ENCODE measurements at places on chromosomes 4 and X.

DNA sequence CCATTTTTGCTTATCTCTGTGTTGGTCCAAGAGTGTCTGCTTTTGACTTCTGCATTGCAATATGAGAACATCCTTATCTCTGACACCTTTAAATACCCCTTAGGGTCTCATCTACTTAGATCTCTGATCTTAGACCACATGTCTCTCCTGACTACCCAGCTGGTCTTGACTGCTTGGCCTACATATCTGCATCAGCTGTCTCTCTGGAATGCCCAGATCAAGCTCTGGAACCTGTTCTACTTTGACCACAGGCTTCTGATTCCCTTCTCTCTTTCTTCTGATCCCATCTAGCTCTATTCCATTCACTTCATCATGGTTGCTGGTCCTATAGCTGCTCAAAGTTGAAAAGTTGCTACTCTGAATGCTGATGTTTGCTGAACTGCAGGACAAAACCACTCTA lies 301.2 kb downstream of the MAPK10 start:
- DNase-seq = no peak

DNA sequence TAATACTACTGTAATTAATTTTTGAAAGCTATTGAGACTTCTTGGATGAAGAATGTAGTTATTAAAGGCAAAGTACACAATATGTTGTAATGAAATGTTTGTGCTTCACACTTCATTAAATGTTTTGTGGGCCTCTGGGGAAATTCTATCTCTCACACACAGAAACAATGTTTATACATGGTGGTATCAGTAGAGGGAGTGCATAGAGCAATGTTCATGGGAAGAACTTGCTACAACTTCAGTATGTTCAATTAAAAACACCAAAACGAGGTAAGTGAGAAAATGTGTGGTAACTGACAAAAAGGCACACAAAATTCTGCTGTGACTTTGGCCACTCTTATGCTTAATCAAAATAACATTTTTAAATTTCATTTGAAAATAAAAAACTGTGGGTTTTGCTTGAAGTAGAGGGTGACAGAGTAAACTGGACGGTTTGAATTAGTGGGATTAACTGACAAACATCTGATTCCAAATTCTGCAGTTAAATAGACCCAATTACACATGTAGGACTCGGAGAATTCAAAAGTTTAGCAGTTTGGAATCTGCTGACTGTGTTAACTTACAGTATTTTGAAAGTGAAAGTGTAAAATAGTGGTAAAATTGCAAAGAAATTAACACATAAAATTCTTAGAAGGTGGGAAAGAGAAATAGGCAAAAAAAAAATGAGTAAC lies 111.4 kb upstream of the TTC29 start:
- DNase-seq = peak; percentile 6

DNA sequence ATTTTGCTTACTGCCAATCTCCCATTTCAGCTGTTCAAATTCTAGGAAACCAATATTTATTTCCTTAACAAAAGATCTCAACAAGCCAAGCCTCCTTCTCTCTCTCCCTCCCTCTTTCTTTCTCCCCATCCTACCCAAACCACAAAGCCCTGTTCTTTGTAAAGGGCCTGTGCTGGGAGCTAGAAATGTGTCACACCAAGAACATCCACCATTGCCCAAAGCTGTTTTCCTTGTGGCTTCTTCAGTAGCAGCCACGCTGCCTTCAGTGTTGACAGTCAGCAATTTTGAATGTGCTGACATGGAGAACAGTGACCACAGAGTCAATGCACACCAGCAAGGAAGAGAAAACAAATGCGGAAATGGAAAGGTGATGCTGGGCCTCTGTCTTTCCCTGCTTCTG lies 203.0 kb downstream of the MAML3 start:
- peak; percentile 32 for DNase-seq

DNA sequence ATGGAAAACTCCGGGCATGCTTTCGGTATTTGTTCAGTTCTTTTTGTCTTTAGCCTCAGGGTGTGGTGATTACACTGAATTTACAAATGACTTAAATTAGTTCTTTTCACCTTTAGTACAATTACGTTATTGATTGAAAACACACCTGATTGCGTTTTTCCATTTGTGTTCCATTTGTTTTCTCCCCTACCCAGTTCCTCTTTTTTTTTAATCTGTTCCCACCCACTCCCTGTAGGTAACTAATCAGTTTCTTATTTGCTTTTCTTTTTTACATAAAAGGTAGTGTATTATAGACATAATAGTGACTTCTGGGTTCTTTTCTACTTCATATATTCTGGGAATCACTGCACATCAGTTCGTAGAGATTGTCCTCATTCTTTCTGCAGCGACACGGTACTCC lies 53.4 kb downstream of the TNIP2 start:
- no peak for DNase-seq

DNA sequence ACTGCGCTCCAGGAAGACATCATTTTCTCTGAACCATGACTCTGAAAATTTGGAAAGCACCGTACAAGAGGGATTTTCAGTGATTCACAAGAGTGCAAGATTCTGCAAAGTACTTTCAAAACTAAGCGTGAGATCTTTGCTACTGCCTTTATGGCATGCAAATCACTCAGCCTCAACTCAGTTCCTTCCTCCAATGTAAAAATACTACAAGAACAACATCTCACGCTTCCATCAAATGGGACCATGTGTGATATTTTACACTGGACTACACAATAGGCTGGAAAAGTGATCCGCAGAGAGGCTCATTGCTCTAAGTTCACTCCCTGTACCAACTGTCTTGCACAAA lies 674 bp upstream of the IL15 start:
- DNase-seq = peak; percentile 41

DNA sequence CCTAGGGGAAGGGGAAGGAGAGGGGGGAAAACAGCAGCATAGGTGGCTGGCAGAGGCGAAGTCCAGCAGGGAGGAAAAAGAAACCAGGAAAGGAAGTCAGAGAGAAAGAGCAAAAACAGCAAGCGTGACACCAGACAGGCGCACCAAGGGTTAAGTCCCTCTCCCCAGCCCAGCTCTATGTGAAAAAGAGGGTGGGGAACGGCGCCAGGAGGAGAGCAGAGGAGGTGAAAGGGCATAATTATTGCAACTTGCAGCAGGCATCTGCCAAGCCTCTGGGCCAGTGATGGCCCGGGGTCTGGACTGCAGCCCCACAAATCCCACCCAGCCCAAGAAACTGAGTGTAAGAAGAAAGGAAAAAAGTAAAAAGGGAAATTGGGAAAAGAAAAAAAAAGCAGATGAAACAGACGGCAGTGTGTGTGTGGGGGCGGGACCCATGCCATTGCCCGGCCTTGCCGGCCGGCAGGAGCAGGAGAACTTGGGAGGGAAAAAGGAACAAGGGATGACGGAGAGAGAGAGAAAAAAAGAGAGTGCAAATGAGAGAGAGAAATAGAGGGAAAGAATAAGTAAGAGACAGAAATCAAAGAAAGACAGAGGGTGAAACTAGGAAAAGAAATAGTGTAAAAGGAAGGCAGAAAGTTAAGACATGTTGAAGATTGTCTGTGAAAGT lies 14.1 kb upstream of the RHOXF2 start:
- peak; percentile 5 for DNase-seq

DNA sequence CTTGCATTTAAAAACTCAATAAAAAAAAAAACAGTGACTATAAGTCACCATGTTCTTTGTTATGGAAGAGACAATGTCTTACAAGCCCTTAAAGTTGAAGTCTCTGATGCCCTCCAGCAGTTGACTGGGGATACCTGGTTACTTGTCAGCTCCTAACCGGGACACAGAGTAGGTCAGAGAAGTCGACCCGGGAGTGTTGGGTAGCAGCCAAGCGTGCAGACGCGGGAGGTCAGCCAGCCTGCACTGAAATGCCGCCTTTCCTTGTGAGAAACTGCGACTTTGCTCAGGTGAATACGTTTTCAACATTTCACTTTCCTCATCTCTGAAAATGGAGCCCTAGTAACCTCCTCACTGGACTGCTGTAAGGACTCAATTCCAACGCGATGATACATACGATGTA lies 81.8 kb downstream of the F11 start:
- no peak for DNase-seq
